ENCODE measurements at places on chromosomes 12 and 14.

- no peak for DNase-seq
Measured at GRCh38 chr12:1573960-1574864, 20.2 kb downstream of the FBXL14 start.

DNA sequence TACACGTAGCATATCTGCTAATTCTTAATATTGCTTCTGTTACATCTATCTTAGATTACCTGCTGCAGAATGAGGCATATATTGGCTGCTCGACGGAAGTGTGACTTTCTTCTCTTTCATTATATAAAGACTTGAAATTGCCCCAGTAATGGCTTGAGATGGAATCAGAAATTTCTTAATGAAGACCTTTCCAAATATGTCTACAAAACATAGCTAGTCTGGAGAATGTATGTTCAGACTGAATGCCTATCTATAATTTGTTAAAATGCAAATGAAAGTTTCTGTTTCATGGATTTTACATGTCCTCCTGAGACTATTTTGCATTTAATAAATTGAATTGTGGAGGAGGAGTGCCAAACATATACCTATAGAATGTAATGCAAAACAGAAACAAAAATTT is at the start of gene TAS2R10:
TAS2R10 (minus strand) TSS at position 101 of the 400 bp plus-strand sequence; CDS start at position 12, 89 bp downstream.
- no peak for DNase-seq

DNA sequence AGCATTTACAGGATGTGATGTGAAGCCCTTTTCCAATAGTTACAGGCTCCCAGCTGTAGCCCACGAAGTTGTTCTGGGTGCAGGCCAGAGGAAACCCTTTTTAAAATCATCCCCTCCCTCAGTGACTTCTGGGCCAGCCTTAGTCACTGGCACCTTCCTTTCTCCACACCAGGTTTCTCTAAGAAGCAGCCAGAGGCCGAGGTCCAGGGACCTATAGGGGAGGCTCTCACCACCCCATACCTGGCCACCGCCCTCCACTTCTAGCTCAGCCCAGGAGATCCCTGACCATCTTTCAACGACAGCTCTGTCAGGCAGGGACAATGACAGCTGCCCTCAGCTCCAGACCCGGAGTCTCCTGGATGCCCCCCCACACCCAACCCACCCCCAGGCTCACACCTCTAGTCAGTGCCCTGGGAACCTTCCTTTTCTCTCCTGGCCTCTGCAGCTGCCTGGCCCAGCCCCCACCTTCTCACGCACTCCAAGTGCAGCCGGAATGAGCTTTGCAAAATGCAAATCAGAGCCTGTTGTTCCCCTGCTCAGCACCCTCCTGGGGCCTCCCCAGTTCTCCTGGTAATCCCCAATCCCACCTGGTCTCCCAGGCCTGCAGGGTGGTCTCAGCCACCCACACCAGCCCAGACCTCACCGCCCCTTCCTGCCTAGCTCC is 46.7 kb downstream of the TESC start:
- no peak for DNase-seq

GRCh38 chr12:85363382-85364190 is 83.6 kb downstream of the ALX1 start:
- no peak for DNase-seq

DNA sequence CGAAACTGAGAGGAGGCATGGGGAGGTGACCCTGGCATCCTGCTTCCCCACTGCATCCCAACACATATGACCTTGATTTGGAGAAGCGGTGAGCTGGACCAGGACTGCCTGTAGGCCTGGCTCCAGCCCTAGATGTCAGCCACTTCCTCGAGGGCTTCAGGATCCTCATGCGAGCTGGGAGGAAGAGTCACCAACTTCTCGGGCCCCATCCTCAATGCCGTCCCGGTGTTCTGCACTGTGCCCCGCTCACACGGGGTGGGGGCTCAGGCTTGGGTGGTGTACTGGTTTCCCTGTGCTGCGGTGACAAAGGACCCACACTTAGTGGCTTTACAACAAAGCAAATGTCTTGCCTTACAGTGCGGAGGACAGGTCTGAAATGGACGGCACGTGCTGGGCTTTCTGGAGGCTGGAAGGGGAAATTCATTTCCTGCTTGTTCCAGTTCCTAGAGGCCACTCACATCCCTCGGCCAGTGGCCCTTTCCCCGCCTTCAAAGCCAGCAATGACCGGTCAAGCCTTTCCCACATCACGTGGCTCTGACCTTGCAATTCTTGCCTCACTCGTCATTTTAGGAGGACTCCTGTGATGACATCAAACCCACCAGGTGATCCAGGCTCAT is 298.1 kb upstream of the RTL1 start:
- no peak for DNase-seq

DNA sequence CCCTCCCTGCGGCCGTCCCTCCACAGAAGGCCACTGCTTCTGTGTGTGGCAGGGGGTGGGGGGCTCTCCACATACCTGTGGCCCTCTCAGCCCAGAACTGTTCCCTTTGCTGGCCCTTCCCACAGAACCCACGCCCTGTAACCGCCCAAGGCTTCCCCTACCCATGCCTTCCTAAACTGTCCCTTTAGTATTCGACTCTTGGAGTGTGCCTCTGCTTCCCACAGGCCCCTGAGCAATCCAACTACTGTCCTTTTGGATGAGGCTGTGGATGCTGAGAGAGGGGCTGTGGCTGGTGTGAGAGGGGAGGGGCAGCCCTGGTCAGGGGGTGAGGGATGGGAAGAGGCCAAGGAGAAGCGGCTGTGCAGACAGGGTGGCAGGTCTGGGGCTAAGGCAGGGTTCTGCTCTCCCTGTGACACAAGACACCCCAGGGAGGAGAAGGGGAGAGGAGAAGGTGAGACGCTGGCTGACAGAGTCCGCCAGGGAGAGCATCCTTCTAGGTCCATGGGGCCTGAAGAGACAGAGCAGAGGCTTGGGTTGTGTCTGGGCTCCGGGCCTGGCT is 46.0 kb downstream of the DLK1 start:
- no peak for DNase-seq

GRCh38 chr12:44875417-44875953 is 630 bp downstream of the NELL2 start:
- no peak for DNase-seq

DNA sequence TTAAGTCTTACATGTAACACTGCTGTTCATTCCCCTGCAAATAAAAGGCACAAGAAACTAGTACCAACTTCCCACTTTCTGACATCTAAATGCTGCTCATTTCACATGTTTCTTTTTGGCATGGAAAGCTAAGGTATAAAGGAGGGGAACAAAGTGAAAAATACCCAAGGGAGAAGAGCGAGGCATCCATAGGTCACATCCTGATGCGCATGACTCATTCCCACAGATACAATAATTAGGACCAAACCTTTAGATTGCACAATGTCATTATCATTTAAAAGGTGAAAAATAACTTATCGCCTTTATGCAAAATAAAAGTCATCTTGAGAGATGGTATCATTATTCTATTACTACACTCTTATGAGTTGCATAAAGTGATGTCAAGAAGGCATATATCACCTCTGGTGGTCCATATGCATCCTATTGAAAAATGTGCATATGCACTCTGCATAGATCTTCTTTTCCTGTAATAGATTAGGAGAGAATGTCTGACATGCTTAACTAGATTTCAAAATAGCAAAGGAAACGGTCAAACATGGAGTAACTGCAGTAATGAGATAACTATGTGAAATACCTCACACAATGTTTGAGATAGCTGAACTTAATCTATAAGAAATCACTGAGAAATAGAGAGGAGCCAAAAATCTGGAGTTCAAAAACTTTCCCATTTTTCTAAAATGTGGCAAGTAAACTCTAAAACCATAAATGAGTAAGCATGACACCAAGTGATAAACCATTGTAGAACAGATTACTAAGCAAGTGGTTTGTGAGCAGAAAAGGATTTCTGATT is 382.5 kb upstream of the TMTC1 start:
- DNase-seq: no peak

DNA sequence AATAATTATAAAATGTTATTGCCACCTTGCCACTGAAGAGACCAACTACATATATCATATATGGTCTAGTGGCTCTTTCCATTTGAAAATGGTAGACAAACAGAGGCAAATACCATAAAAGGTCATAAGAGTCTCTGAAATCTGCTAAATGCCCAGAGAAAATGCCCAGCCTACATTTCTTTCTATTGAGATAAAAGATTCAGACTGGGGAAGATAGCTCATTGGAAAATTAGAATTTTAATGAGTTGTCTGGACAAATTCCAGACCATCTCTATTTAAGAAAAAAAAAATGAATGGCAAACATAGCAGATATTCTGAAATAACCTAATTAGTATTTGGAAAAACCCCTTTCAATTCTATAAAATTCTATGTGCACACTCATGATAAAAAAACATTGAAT is 79.9 kb upstream of the BBS10 start:
- no peak for DNase-seq

DNA sequence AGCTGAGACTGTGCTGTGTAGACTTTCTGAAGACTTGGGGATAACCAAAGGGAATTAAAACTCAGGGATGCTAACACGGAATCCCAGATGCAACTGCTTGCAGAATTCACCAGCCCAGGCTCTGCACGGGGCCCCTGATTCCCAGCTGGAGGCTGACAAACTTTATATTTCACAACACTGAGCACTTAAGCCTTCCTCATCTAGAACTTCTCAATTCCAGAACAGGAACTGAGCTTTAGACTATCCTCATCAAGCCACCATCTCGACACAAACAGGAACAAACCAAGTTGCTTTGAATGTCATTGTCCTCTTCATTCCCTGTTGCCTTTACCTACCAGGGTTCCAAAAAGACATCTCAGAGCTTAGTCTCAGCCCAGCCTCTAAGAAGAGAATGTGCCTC is 22.2 kb downstream of the CCDC63 start:
- no peak for DNase-seq

GRCh38 chr12:96850676-96851075 is 56.4 kb upstream of the NEDD1 start:
- DNase-seq: no peak

DNA sequence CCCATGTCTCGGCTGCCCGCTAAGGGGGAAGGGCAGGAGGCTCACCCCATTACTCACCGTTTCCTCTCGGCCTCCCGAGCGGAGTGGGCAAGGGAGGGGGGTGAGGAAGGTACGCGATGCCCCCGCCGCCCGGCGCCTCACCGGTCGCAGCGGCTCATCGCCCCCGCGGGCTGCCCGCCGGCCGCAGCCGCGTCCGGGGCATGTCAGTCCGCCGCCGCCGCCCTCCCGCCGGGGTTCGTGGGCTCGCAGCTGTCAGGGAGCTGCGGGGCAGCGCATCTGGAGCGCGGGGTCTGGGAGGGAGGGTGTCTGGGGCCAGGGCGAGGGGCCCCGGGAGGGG is 461 bp downstream of the SLC8A3 start:
- no peak for DNase-seq

- DNase-seq: no peak
Measured at GRCh38 chr12:57118711-57119271, 7.6 kb upstream of the STAT6 start.

GRCh38 chr12:25792031-25792430 is 166.5 kb upstream of the RASSF8 start:
- DNase-seq: no peak

GRCh38 chr12:62370189-62370588 is 96.4 kb upstream of the MON2 start:
- DNase-seq: no peak

DNA sequence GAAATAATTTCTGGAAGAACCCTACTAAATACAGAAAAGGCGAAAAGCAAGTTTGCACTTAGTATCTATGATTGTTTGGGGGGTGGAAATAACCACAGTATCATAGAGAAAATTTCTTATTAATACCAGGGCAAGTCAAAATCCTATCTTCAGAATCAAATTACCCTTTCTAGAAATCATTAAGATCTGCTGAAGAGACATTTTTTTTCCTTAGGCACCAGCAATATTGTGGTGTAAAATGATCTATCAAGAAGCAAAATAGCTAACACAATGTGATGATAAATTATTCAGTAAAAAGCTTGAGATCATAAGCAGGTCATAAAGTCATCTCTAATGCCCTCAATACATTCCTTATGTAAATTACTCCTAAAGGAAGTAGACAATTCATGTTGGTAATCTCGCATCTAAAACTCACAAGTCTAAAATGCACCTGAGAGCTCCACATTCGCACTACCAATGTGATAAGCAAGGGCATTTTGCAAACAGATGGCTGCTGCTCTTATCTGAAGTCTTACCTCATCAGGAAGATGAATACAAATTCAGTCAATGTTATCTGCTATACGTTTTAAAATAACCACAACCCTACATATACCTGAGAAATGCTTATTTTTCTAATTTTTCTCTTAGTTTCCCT is 14.6 kb downstream of the HEATR5A start:
- no peak for DNase-seq

DNA sequence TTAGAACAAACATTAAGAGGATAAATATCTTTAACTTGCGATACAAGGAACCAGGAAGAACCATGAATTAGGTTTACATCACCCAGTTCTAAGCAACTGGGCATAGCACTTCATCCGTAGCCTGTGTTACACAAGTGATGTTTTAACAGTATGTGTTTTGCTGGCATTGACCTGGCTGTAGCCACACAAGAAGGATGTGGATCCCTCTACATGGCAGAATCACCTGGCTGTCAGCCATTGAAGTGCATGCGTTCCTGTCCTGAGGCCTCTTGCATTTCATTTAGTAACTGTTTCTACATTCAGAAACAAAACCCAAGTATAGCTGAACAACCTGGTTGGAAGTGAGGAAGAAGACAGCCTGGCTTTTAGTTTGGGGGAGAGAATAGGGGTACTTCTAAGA is 72.2 kb downstream of the TGFB3 start:
- no peak for DNase-seq

GRCh38 chr14:74429221-74429691 is 3.2 kb upstream of the SYNDIG1L start:
- no peak for DNase-seq

DNA sequence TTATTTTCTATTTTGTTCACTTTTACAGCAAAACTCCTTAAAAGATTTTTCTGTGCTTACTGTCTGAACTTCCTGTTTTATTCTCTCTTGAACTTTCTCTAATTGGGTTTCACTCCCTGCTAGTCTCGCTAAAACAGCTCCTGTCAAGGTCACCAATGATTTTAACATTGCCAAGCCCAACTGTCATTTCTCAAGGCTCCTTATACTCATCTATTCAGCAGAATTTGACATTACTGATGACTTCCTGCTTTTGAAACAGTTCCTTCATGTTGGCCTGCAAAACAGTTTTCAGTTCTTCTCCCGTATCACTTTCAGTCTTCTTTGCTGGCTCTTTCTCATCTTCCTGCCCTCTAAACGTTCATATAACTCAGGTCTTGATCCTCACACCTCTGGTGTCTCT is 268.5 kb upstream of the USP15 start:
- no peak for DNase-seq

DNA sequence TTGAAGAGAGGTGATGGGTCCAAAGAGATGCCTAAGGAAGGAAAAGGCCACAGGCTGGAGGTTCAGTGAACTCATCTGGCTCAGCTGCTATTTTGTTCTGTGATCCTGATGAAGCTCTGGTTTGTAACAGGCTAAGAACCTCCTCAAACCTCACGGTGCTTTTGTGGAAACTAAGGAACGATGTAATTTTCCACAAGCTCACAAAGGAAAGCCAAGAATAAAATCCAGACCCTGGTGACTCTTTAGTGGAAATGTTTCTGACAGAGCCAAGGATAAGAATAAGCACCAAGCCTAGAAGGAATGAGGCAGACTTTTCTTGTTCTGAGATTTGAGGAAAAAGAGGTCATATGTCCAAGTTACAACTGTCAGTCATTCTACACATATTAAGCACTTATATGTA is 93.6 kb downstream of the SLC24A4 start:
- DNase-seq: no peak

Measured in hypothalamus (tissue), 51 donors.